ENCODE measurements at places on chromosomes 5 and 9.

GRCh38 chr9:128001779-128002298 lies 21.1 kb upstream of the EEIG1 start:
- DNase-seq: no peak

DNA sequence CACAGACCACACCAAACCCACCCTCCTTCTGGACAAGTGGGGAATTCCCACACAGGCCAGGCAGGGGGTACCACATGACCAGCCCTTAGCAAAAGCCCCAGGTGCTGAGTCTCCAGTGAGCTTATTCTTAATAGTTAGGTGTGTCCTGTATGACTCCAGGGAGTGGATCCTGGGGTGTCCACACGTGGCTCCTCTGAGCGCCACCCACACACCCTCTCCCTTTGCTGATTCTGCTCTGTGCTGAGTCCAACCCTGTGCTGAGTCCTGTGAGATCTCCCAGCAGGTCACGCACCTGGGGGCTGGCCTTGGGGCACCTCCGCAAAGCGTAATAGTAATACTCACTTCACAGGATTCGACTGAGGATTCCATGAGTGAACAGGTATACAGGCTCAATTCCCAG lies 12.7 kb downstream of the LRRC14B start:
- DNase-seq: no peak

DNA sequence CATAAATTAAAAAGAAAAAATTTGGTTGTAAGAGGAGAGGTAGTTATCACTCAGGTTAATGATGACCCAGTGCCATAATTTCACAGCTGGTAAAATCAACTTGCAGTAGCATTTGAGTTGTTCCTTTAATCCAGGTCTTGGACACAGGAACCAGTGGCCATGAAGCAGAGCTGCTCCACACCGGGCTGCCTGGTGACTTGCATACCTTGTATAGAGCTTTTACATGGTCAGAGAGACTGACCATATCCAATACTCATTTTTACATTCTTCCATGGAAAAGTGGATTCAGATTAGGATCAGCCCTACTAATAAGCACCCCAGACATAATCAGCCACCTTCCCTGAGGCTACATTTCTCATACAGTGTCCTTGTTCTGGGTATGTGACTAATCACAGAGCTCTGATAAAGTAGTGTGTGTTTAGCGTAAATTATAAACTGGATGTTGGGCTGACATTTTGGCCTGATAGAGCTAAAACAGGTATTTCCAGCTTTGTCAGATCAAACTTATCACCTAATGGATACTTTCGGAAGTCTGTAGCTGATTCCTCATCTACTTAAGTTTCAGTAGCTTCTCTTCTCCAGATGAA lies 77.0 kb upstream of the ZSWIM6 start:
- DNase-seq: no peak

DNA sequence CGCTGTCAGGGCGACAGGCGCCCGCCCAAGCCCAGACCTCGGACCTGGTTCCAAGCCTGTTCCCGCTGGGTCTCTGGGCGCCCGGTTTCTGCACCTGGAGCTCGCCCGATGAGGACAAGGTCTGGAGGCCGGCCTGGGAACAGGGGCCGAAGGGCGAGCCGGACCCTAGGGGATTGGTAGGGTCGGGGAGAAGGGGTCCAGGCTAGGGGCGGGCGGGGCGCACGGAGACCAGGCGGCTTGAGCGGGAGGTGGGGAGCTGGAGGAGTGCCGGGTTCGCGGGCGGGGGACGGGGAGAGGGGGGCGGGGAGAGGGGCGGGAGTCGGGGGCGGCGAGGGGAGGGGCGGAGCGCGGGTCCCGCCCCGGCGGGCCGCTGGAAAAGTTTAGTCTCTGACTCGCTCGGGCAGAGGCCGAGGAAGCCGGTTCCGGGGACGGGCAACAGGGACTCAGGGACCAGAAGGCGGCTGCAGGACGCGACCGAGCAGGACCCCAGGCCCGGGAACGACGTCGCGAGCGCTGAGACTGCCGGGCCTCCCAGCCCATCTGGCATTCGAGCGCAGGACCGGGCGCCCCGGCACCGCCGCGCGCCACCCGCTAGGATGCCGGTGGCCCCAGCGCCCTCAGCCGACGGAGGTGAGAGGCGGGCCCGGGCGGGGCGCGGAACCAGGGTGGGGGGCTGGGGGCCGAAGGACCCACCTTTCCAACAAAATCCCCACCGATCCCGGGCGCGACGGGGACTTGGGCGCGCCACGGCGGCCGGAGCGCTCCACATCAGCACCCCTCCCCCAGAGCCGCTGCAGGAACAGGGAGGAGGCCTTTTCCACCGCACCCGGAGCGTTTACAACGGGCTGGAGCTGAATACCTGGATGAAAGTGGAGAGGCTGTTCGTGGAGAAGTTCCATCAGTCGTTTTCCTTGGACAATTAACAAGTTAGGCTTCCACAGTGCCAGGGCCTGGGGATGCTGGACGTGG lies at the start of gene S1PR3:
Gene S1PR3, plus strand, starts transcription at position 403 of the 969 bp plus-strand sequence. CDS start 9,733 bp downstream, outside the sequence.
- DNase-seq: no peak

DNA sequence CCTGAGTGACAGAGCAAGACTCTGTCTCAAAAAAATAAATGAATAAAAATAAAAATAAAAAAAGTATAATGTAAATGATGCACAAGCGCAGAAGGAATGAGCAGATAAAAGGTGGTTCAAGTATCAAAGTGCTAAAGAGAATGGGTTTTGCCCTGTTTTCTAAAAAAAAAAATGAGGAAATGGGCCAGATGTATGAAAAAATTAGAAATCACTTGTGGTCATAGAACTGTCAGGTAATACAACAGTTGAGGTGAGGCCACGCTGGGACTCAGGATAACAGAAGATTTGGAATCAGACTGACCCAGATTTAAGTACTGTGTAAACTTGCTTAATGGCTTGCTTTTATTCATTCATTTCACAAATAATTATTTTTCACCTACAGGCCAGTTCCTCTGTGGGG lies 69.8 kb downstream of the MAPKAP1 start:
- DNase-seq: no peak

- no peak for DNase-seq
Measured at GRCh38 chr9:118711843-118712242, 657.4 kb downstream of the BRINP1 start.

- DNase-seq: no peak
Measured at GRCh38 chr5:9482381-9482780, 63.5 kb downstream of the SEMA5A start.

DNA sequence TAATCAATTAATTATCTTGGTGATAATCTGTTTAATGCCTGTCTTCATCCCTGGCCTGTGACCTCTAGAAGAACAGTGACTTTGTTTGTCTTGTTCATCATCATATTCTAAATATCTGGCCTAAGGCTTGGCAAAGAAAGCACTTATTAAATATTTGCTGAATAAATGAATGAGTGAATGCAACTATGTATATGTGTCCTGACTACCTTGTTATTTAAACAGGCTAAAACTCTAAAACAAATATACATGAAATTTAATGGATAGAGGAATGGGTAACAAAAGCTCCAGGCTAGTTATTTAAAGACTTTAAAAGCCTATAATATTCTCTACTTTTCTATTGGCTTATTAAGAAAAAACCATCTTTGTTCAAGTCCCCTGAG lies 91.7 kb upstream of the CER1 start:
- DNase-seq: no peak

DNA sequence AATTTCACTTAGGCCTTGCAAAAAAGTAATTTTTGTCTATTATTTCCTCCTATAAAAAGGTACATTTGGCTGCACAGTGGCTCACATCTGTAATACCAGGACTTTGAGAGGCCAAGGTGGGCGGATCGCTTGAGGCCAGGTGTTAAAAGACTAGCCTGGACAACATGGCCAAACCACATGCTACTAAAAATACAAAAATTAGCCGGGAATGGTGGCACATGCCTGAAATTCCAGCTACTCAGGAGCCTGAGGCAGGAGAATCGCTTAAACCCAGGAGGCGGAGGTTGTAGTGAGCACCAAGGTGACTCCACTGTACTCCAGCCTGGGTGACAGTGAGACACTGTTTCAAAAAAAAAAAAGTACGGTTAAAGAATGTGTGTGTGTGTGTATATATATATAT lies 15.7 kb downstream of the NUP155 start:
- no peak for DNase-seq

GRCh38 chr9:14909181-14909580 lies 1.0 kb downstream of the FREM1 start:
- no peak for DNase-seq

DNA sequence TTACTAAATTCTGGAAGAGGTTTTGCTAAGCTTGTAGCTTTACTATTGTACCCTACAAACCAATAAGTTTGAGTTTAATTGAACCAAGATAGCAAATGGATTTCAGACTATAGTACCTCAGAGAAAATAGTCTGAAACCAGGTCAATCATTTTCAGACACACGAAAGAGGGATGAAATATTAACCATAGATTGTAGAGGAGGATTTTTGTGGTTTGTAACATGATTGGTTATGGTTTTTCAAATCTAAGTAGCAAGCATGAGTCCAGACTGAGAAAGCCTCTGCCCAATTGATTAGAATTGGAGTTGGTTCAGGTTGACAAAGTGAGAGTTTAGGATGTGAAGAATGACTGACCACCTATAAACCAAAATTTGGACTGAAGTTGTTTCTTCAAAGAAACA lies 562.7 kb upstream of the DMAC1 start:
- no peak for DNase-seq

DNA sequence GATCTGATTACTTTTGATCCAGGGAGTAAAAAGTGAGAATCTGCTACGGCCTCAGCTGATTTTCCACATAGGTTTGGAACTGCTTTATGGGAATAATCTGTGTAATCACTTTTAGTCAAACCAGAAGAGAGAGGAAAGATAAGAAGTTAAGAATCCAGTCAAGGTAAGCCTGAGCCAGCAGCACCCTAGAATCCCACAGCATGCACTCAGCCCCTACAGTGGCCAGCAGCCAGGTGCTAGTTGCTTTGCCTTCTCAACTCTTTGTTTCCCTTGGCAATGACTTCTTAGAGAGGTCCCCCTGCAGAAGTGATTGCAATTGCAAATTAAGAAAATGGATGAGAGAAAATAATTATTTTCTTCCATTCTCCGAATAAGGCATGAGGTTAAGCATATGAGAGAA lies 59.7 kb upstream of the TMED7 start:
- no peak for DNase-seq

DNA sequence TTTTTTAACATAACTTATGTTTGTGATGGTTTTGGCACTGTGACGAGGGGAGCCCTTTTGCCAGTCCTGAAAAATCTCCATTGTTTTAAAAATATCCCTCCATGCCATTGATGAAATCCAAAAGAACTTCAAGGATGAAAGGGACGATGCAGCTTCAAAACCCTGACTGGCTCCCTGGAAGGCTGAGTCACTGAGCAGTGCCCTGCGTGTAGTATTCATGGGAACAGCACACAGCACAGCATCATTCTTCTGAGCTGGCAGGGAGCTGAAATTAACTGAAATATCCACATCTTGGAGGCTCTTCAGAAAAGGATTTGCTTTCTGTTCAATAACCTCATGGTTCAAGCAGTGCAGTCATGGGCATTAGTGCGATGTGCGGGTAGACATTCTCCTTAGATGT lies 29.7 kb downstream of the PDE4D start:
- DNase-seq: no peak

GRCh38 chr9:100600521-100601079 lies 22.7 kb downstream of the CAVIN4 start:
- DNase-seq: no peak

- DNase-seq: no peak
Measured at GRCh38 chr9:75108571-75108970, 20.3 kb downstream of the OSTF1 start.

DNA sequence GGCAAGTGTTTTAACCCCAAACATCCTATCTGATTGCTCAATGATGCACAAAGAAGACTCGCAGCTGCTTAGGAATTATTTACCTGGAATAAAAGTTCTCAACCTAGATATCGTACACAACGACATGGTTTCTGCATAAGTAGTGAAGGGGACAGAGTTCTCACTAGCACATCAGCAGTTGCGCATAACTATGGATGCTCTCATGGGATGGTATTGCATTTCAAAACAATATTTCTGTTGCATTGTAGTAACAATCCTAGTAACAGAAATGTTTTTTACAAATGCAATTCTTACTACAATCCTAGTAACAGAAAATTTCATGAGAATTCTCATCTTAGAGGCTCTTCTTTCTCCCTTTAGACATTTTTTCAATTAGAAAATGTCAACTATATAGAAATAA lies 94.5 kb upstream of the MINAR2 start:
- DNase-seq: no peak

DNA sequence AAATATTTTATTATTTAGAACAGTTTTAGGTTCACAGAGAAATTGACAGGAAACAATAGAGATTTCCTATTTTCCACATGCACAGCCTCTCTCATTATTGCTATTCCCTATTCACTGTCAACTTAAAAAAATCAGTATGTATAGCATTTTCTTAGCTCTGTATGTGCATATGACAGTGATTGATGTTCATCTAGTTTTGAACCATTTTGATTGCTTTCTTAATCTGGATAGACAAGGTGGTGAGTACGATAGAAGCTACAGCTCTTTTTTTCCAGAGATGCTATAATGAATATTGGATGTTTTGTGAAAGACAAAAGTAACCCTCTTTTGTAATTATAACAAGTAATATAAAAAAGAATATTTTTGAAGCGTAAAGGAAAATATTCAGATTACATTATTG lies 201.2 kb upstream of the ARRDC3 start:
- no peak for DNase-seq

- DNase-seq: no peak
Measured at GRCh38 chr5:8114597-8115266, 245.8 kb downstream of the MTRR start.

DNA sequence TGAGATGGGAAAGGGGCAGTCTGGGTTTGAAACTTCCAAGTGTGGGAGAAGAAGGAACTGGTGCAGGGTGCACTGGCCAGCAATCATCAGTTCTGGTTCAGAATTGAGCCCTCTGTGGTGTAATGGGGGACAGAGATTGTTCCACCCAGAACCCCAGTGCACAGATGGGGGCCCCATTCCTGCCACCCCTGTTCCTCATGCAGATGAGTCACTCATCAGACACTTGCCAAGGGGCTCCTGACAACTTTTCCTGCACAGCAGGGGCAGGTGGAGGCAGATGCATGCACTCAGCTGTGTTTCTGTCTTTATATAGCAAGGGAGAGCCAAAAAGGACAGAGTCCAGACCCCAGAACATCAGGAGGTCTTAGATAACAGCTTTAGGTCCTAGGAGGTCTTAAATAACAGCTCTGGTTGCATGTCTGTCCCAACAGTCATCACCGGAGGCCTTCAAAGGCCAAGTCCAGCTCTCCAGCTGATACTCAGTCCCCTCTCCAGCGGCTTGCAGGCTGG lies 252.9 kb downstream of the HSPA4 start:
- DNase-seq: no peak
